ENCODE measurements at places on chromosomes 7 and 10. TPM values are rescaled to one million over a fixed set of nuclear protein-coding genes. Genes with fewer than 3 reads are reported as not detected.
A peak's percentile ranks its signal among the peaks of the same experiment; 100 is the strongest.

DNA sequence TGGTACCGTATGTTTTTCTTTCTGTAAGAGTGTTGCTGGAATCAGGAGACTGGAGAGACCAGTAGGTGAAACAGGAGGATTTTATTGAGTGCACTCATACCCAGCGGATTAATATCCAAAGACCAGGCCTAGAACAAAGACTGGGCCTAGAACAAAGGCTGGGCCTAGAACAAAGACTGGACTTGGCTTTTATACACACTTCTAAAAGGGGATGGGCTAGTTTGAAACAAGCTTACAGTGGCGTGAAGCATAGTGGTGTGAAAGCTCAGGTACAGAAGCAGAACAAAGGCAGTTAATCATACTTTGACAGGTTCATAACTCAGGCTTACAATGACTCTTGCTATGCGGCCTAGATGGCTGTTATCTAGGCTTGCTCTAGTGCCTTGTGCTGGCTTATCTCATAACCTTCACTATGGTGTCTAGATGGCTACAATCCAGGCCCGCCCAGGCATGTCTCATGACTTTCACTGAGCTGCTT, 67.7 kb downstream of the TRIM24 start:
- H3K27ac ChIP-seq: peak overlapping the region; percentile 77
- DNase-seq: peak; percentile 87
- H3K4me1 ChIP-seq: peaks cover 24% of the 10 kb centered on the region
- no peaks in the 10 kb centered on the region for H3K36me3 ChIP-seq
- H3K27me3 ChIP-seq: no peaks in the 10 kb centered on the region

GRCh38 chr10:71338728-71339495, 19.9 kb downstream of the SLC29A3 start:
- H3K4me1 ChIP-seq: no peaks in the 10 kb centered on the region
- H3K36me3 ChIP-seq: no peaks in the 10 kb centered on the region
- H3K27me3 ChIP-seq: no peaks in the 10 kb centered on the region
- no peak overlapping the region for H3K27ac ChIP-seq

- no peaks in the 10 kb centered on the region for H3K36me3 ChIP-seq
- no peak overlapping the region for H3K27ac ChIP-seq
- H3K4me1 ChIP-seq: no peaks in the 10 kb centered on the region
- no peak overlapping the region for H3K4me3 ChIP-seq
- DNase-seq: no peak
- H3K27me3 ChIP-seq: no peaks in the 10 kb centered on the region
Measured at GRCh38 chr7:41858201-41858600, 155.3 kb upstream of the INHBA start.

CDK1 gene
- 11.8 TPM for total RNA-seq

PTN gene
- 80.7 TPM for total RNA-seq

All from testis (tissue), 5 donors.